WTC11 (cell line): ENCODE measurements at places on chromosomes 11 and 22.

- peak; percentile 63 for DNase-seq
These were observed at the start of gene DCHS1 for GRCh38 chr11:6655790-6656583. TSS of gene DCHS1 (minus strand) at chr11:6655809. CDS start at chr11:6641613, 14,196 bp downstream.

DNA sequence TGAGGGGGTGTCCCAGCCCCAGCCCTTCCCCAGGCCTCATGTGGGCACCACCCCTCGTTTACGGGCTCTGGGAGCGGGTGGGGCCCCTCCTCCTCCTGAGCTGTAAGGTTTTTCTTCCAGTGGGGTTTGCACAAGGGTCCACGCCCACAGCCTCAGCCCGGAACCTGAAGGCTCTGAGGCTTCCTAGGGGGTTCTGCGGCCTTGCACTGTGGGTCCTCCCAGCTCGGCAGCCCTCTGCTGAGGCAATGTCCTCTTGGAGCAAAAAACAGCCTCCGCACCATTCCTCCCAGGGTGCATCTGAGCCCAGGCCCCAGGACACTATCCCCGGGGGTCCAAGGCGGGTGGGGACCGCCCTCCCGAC, 14.1 kb downstream of the H19 start:
- no peak for DNase-seq

GRCh38 chr11:8735094-8735493, 52.5 kb downstream of the RPL27A start:
- DNase-seq: no peak

DNA sequence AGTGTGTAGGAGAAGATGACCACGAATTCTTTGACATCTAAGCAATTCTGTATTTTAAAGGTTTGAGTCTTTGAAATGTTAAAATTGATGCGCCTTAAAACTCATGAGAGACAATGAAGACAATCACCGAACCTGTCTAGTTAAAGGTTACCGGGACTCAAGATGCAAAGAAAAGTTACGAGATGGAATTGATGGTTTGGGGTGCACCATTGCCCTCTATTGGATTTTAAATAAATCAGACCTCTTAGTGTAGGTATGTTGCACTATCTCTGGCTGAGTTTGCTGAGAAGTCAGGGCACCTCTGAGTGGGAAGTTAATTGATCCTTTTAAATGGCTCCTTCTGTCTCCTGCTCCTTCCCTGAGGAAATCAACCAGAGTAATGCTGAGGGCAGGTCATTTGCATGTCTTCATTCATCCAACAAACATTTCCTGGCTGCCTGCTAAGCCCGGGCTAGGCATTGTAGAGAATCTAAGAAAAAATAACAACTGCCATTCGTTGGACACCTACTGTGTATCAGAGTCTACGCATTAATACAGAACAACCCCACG, 19.4 kb upstream of the TMA7B start:
- no peak for DNase-seq

DNA sequence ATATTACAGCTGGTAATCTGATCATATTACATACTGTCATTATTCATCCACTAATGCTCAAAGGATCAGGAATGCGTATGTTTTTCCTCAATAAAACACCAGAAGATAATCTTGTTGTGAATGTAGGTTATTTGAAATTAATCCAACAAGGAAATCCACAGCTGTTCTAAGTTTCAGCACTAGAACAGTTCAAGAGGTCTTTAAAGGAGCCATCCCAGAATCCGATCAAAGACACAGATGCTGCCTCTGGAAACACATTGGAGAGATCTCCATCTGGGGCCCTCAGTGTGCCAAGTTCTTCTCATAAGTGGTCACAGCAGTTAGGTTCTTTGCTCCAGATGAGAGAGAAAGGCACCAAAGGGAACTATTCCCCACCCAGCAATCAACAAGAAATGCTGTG, 1955.1 kb upstream of the RAG2 start:
- DNase-seq: no peak

DNA sequence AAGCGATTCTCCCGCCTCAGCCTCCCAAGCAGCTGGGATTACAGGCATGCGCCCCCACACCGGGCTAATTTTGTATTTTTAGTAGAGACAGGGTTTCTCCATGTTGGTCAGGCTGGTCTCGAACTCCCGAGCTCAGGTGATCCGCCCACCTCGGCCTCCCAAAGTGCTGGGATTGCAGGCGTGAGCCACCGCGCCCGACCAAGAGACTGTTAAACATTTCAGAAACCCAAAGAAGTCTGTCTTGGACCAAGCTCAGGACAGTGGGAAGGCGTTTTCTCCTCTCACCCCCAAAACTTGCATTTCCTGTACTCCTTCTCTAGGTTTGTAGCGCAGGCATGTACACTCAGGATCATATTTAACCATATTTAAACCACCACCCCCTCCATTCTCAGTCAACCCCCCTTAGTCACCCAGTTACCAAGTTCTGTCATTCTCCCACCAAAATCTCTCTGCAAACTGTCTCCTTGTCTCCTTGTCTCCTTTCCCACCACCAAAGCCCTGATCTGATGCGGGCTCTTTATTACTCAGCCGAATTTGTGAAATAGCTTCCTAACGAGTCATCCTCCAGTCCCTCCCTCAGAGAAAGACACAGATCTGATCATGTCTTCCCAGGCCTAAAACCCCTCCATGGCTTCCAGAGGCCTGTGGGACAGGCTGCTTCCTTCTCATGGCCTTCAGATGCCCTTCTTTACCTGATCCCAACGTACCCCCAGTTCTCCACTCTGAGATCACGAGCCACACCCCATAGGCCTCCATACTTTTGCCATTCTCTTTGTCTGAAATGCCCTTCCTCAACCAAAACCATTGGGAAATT, 29.0 kb upstream of the CREB3L1 start:
- DNase-seq: no peak

DNA sequence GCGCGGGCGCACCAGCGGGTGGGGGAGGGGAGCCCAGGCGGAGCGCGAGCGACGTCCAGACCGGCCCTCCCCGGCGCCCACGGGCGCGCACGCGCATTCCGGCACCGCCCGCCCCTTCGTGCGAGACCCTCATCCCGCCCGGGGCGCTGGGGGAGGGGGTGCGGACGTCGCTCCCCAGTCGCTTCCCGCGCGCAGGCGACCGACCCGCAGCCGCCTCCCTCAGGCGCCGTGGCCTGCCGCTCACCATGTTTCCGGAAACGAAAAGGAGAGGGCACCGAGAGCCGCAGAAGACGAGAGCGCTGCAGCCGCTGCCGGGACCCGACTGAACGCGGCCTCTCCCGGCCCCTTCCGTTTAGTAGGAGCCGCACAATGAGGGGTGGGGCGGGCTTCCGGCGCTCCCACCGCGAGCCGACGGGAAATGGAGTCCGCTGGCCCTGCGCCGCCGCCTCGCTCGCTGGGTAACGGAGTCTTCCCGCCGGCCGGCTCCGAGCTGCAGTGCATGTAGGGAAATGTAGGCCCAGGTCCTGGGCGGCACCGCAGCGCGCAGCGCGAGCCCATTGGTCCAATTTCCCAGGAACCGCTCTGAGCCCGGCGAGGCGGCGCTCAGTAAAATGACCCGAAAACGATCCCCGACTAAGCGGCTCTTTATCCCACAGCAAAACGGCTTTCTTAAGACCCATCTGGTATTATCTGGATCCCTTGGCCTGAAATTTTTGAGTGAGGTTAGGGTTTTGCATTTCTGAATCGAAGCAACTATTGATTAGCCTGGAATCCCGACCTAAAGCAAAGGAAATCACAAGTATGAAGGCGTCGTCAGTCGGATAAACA, at the start of gene CFL1:
Gene CFL1 (minus strand): TSS at position 328 of the 828 bp plus-strand sequence. CDS start 81 bp downstream, at position 247.
- DNase-seq: peak; percentile 98

GRCh38 chr11:130063451-130063850, 6.2 kb upstream of the APLP2 start:
- DNase-seq: no peak

- DNase-seq: no peak
These were observed 1084.9 kb downstream of the TBC1D22A start for GRCh38 chr22:47847131-47847890.

GRCh38 chr11:132685174-132685611, 847.1 kb downstream of the OPCML start:
- no peak for DNase-seq

- DNase-seq: no peak
These were observed 45.3 kb downstream of the CCDC34 start for GRCh38 chr11:27317751-27318150.

DNA sequence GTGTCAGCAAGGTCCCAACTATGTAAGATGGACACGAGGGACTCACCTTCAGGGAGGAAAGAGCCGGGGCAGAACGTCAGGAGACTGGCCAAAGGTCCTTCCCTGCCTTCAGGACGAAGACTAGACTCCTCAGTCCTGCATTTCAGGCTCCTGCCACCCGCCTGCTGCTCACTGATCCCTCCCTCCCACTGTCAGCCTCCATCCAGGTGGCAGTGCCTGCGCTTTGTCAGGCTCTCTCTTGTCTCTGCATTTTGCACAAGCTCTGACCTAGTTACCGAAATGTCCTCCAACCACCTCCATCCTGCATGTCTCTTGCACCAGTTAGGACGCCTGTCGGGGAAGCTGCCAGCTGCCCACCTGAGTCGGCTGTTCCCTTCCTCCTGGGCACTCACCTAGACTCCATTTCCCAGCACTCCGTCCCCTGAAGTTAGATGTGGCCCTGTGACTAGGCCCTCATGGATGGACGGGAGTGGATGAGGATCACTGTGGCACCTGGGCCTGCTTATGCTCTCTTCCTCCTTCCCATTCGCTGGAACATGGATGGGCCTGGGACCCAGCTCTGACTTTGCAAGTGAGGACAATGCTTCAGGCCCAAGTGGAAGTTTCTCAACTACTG, 8.0 kb downstream of the B3GNT6 start:
- DNase-seq: no peak

DNA sequence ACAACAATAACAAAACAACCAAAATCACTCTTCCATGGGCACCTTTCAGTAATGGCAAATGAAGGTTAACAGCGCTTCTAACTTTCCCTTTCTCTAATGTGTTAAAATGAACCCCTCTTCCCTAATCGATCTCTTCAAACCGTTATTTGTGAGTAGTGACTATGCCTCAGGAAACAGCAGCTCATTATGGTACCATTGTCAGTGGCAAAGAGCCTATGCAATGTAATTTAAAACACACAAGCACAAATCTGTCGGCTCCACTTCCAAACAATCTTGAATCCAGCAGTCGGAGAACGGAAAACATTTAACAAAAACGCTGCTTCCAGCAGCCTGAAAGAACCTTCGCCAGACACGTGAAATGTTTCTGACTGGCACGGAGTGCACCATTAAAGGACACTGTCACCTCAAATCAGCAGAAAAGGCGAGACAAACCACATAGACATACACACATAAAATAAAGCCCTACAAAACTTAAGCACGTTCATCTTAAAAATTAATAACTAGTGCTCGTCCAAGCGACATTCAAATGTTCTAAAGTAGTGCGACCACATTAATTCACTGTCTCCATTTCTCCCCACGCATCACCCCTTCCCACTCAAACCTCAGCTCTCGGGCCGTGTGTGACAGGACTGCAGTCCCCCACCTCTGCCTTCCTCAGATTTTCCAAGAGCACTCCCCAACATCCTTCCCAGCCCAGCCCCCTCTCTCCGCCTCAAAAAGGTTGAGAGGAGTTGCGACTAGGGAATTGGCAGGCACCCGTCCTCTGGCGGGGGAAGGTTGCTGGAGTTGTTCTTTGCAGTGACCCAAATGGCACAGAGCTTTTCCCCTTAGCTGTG, 748 bp downstream of the RAB30 start:
- DNase-seq: peak; percentile 27

GRCh38 chr11:91163619-91164451, 941.0 kb upstream of the CHORDC1 start:
- DNase-seq: no peak

DNA sequence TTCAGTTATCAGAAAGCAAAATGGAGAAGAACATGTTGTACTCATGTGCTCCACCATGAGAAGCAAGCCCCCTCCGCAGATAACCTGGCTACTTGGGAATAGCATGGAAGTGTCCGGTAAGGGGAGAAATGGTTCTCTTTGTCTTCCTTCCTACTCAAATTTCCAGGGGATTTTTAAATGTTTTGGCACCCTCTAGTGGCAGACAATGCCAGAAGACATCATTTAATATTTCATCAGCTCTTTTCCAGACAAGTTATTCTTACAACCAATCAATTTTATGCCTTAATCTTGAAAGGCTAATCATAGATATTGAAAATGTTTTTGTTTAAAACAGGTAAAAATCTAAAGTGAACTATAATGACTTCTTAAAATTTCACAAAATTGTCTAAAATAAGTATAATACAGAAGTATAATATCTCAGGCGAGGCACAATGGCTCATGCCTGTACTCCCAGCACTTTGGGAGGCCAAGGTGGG, 15.7 kb downstream of the CRTAM start:
- DNase-seq: peak; percentile 39

GRCh38 chr11:132035228-132035627, 664.8 kb downstream of the NTM start:
- DNase-seq: no peak

DNA sequence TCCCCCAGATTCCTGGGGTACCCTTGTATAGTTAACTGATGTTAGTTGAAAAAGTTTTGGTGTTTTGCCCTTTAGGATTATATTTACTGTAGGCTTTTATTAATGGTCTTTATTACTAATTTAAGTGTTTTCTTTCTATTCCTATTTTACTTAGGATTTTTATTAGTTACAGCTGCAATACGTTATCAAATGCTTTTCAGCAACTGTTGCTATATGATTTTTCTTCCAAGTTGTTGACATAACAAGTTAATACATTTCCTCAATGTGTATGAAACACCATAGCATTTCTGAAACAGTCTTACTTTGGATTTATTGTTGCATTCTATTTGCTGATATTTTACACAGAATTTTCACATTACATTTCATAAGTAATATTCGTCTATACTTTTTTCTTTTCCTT, 81.2 kb upstream of the RASSF10 start:
- no peak for DNase-seq

DNA sequence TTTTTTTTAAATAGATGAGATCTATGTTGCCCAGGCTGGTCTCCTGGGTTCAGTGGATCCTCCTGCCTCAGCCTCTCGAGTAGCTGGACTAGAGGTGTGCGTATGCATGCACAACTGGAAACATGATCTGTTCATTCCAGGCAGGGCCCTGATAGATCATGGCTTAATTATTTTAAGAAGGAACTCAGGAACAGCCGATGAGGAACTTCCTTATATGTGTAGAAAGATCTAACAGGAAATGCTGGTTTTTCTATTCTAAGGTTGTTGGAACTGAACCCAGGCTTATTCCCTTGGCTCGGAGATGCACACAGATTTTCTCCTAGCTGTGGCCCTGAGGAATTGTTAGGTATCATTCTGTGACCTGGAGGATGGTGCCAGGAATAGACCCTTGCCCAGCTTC, 32.4 kb downstream of the SPECC1L start:
- no peak for DNase-seq

GRCh38 chr11:104657083-104657482, 241.2 kb downstream of the CASP12 start:
- DNase-seq: no peak

GRCh38 chr11:10695833-10696232, 2.3 kb upstream of the IRAG1 start:
- DNase-seq: no peak

GRCh38 chr11:132464003-132464342, 1068.3 kb downstream of the OPCML start:
- no peak for DNase-seq

- no peak for DNase-seq
These were observed 14.1 kb upstream of the IL2RB start for GRCh38 chr22:37163575-37164504.

DNA sequence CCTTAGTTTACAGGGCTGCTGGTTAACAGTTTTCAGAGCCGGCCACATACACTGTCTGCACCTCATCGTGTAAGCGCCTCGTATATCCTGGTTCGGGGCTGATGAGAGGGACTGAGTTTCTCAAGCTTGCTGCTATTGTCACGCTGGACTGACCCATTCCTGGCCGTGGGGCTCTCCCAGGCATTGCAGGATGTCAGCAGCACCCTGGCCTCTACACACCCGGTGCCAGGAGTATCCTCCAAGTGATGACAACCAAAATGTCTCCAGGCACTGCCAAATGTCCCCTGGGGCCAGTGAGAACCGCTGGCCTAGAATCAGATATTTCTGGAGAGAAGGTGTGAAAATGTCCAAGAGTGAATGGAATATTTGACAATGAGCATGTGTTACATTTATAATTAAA, 82.8 kb downstream of the ST3GAL4 start:
- DNase-seq: no peak
